ENCODE measurements at places on chromosomes 1 and 21.
A peak's percentile ranks its signal among the peaks of the same experiment; 100 is the strongest.

- DNase-seq, result no peak
These were observed 1.6 kb downstream of the IGSF21 start for GRCh38 chr1:18109058-18109755.

DNA sequence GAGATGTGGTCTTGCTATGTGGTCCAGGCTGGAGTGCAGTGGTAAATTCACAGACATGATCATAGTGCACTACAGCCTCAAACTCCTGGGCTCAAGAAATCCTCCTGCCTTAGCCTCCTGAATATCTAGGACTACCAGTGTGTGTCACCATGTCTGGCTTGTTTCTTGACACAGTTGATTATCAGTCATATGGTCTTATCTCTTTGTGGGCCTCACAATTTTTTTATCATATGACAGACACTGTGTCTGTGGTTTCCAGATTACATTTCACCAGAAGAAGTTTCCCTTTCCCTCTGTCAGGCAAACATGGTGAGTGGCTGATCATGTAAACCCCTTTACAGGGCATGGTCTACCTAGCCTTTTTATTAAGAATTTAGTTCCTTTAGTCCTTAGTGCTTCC lies 96.1 kb downstream of the HFM1 start:
- no peak for DNase-seq

GRCh38 chr1:225911191-225912130 lies 12.6 kb downstream of the PYCR2 start:
- peak; percentile 44 for DNase-seq

DNA sequence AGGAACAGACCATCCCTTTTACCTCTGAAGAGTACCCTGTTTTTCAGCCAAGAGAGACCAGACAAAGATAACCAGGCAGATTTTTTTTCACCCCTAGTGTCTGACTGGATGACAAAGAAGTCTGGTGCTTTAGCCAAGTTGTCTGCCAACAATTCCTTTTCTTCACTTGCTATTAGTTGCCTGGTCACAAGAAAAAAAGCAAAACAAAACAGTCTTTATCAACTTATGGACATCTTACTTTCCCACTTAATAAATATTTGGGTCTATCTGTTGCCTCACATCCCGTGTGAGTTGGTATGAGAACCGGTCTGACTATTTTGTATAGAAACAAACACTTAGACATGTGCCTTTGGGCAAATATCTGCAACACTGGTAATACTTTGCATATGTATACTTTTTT lies 662.9 kb downstream of the PLPP3 start:
- DNase-seq, result no peak

DNA sequence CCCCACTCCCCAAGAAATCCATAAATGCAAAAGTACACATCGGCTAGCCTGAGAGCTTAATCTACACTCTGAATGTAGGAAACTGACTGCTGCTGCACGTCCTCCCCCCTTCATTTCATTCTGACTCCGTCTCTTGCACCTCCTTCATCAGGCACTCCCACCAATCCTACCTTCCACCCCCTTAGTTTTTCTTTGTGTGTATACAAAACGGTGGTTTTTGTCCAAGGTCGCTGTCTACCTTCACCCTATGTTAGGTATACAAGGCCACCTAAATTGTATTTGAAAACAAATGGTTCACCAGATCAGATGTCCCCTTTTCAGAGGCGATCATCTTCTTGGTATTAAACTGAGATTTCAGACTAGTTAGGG lies 1.9 kb downstream of the WDR26 start:
- no peak for DNase-seq

GRCh38 chr1:229066591-229066990 lies 204.3 kb upstream of the RAB4A start:
- DNase-seq, result no peak

DNA sequence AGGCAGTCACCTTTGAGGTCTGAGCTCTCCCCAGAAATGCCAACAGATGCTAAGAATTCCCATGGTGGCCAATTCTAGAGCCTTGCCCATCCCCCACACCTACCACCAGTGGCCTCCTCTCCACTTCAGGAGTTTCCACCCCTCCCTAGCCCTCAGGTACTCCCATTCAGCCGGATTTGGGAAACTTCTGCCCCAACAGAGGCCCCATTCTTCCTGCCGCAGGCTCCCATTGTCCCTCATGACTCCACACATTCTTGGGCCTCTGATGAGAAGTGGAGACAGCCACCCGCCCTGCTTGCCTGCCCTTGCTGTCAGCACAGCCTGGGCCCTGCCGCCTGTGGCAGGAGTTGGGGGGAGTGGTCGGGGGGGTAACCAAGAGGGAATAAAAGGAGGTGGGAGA lies 4.6 kb downstream of the BLACAT1 start:
- DNase-seq, result no peak

DNA sequence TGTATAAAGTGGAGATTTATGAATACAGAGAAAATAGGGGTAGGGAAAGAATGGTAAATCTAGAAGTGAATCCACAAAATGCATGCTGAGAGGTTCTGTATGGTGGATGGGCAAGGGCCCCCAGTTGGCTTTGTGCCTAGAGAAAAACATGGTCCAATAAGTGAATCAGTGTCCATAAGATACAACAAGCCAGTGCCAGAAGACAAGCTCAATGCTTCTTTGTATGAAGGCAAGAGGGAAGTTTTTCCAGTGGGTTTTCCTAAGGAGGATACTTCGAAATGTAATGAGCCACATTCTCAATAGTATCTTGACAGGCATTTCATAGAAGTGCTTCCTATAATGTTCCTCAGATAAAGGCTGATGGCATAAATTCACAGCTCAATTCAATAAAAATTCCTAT lies 169.4 kb upstream of the HMCN1 start:
- no peak for DNase-seq

Measured in neuronal stem cell (in vitro differentiated cells).